Left colon (tissue), 2 donors: ENCODE measurements at places on chromosomes 3 and 15. TPM values are rescaled to one million over a fixed set of nuclear protein-coding genes. Genes with fewer than 3 reads are reported as not detected.
A peak's percentile ranks its signal among the peaks of the same experiment; 100 is the strongest.

The SAMD7 gene
- total RNA-seq = not detected

The OXTR gene
- 0.76 TPM for total RNA-seq

The DNAH12 gene
- total RNA-seq = 0.17 TPM

The GOLGA8M gene
- total RNA-seq = 1.1 TPM

The HYAL3 gene
- 2.8 TPM for total RNA-seq

DNA sequence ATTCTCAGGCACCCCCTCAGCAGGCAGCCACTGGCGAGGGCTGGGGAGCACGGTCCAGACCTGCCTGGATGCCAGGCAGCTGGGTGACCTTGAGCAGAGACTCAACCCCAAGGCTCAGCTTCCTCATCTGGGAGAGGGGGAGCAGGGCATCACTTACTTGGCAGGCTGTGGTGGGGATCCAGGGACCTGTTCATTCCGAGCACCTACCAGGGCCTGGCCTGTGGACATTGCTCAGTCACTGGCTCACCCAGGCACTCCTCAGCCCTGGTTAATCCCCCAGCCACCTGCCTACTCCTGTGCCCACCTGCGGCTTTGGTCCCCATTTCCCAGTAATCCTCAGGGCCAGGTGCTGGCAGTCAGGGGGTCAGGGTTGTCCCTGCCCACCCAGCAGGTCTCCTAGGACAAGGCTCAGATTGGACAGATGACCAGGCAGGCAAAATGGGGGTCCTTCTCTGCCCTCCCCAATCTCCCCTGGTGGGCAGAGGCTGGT lies 9.3 kb upstream of the RPL29 start:
- DNase-seq = no peak

DNA sequence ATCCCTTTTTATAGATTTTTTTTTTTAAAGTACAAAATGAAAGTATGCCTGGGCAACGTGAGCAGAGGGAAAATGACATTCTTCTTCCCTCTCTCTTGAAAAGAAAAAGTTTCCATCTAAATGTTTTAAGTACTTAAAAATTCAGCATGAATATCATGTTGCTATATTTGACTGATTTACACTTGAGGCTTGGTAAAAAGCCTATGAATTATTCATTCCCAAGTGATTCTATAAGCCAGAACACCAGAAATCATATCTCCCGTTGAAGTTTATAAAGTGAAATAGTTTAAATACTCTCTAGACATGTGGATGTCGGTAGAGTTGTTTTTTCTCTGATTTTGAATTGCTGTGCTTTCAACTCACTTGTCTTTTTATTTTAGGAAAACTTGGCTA lies 276.2 kb upstream of the RARB start:
- DNase-seq = no peak

GRCh38 chr3:50365080-50365841 lies 5.9 kb upstream of the TMEM115 start:
- DNase-seq = peak; percentile 95

DNA sequence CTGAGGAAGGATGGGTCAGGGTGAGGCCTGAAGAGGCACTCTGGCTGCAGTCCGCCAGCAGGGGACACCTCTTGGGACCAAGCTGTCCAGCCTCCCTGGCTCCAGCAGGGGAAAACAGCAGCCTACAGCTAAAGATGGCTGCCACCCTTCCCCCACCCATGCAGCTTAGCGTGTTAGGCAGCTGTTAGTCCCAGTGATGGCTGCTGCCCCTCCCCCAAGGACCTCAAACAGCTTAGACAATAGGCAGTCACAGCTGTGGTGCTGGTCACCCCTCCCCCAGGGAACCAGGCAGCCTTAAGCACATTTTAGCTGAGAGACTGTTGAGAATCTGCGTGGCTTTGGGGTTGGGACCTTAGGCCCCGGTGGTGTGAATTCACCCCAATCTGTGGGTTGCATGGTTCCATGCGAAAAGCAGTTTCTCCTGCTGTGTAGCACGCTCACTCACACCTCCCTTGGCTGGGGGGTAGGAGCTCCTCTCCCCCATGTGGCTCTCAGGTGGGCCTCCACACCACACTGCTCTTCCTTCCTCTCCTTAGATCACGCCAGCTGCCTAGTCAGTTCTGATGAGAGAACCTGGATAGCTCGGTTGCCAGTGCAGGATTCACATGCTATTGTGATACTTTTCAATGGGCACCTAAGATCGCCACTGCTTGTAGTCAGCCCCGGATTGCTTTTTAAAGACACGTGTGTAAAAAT lies 140.5 kb upstream of the CADPS start:
- DNase-seq = no peak

- DNase-seq = no peak
Observed at GRCh38 chr3:58766587-58767282, 100.2 kb upstream of the FAM3D start.

- DNase-seq = no peak
Observed at GRCh38 chr3:127070776-127071175, 87.9 kb downstream of the PLXNA1 start.

DNA sequence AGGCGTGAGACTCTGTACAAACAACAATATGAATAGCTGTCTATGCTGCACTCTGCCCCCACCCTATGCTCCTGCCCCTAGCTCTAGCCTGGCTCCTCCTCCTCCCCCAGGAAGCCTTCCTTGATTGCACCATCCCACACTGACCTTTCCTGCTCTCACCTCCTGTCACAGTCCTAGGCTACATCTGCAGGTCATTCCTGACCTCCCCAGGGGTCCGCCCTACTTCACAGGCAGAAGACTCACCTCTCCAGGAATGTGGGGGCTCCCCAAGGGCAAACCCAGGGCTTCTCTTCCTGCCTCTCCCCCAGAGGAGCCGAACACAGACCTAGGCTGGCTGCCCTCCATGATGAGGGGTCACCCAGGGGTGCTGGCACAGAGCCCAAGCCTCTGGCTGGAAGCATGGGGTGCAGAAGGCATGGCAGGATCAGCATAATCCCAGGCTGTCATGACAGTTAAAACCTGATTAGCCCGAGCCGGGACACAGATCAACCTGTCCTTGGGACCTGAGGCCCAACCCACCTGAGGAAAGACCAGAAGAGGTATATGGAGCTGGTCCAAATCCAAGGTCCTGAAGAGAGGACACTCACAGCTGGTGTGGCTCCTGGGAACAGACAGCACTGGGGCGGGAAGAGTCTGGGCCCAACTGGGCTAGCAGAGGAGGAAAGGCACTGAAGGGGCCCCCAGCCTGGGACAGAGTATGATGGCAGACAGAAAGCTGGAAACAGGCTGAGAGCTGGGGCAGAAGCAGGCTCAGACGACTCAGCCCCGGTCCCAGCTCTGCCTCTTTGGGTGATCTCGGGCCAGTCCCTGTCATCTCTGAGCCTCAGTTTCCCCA lies 5.9 kb downstream of the SEMA7A start:
- no peak for DNase-seq

DNA sequence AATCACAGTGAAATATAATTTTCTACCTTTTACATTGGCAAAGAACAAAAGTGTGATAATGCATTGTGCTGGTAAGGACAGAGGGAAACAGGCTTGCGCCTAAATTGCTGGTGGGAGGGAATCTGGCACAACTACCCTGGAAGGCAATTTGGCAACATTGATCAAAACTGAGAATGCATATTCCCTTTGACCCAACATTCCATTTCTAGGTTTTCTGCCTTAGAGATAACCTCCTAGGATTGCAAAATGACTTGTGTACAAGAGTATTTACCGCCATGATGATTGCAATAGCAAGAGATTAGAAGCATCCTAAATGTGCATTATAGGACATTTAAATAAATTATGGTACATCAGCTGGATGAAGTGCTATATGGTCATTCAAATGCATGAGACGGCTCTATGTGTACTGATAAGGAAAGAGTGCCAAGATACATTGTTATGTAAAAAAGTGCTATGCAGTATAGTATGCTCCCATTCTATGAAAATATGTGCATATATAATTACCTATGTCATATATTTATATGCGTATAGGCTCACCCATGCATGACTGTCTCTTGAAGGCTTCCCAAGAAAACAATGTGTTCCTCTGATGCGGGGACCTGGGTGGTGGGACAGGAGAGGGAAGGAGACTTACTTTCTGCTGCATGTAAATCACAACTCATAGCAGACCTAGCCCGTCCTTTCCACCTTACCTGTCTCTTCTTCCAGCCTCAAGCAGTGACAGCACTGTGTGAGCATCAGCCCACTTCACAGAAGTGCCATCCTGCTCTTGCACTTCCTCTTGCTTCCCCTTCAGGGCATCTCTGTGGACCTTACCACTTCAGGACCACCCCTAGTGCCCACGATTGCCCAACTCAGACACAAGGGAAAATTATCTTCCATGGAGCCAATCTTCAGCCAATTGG lies 249.9 kb upstream of the TLE3 start:
- DNase-seq = no peak

DNA sequence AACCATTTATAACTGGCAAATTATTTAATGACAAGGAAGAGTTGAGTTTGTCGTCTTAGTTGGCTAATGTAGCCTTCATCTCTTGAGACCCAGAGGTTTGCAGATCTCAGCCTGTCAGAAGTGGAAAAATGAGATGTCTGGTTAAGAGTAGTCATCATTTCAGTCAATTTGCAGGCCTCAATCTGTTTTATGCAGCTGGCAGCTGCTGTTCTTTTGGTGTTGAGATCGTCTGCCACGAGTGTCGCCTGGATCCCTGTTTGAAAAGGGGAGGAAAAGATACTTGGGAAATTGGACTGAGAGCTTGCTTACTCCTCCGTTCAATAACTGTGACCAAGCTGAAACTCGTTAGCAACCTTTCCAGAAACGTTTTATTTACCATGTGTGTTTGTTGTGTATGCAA lies 2.3 kb downstream of the PHLDB2 start:
- no peak for DNase-seq

DNA sequence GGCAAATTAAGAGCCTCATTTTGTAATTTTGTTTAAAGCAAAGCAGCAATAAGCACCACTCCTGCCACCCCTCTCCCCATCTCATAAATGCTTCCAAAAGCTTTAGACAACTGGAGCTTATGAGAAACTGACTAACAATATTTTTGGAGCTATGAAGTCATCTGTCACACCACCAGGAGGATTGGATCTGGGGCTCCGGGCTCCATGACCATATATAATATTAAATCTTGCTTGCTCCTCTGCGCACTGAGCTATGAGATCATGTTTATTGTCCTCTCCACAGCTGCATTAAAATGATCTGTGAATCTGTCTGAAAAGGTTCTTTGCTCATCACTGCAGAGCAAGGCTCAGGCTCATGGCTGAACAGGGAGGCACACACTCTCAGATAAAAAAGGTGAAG lies 323.7 kb downstream of the ZNF621 start:
- no peak for DNase-seq

DNA sequence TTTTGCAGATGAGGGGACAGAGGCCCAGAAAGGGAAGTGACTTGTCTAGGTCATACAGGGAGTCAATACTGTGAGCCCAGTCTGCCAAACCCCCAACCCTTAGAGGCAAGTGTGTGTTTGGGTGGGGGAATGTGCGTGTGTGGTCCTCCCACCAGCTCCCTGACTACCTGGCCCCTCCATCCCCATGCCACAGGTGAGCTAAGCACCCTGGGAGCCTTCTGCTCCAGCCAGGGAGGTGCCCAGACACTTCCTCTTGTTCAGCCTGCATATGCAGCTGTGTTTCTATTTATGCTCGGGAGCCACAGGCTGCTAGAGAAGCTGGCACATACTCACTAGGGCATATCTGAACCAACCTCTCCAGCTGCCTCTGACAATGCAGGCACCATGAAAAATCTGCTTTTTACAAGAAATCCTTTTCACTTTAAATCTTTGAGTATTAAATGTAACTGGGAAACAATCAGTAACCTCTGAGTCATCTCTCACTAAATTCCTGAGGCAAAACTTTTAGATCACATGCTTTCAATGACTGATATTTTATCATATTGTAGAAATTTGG lies 20.7 kb downstream of the TBC1D2B start:
- DNase-seq = no peak

- DNase-seq = no peak
Observed at GRCh38 chr3:46953234-46954010, 23.1 kb downstream of the CCDC12 start.

DNA sequence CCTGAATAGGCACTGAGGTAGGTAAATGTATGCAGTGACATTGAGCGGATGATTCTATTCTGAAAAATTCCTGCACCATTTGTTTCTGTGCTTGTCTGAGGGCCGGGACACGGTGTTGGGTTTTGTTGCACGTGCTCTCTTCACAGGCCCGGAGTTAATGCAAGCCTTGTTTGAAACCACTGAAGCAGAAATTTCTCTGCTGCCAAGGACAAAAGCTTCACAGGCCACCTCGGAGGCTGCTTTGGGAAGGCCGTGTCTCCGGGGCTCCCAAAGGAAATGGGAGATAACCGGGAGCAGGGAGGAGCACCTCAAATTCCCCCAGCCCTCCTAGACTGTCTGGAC lies 179.4 kb downstream of the OPA1 start:
- DNase-seq = no peak

GRCh38 chr3:140438736-140439470 lies 239.0 kb upstream of the TRIM42 start:
- DNase-seq = no peak

DNA sequence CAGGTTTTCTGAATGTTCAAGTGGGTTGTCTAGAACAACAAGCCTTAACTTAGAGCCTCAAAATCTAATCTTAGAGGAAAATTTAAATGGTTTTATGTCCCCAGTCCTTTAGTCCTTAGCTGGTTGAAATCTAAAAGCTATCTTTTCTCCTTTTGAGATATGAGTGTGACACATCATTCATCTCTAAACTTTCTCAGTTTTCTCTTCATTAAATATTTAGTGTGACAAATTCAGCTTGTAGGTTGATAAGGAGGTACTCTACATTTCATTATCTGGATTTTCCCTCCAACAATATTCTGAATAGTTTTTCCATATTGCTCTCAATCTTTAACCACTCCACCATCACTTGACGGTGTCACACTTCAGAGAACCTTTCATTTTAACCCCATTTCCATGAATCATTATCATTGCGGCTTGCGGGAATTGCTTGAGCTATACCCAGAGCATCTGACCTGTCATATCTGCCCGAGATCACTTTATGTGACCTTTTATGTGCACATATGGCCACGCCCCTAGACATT lies 16.1 kb upstream of the ATP8B4 start:
- DNase-seq = no peak

DNA sequence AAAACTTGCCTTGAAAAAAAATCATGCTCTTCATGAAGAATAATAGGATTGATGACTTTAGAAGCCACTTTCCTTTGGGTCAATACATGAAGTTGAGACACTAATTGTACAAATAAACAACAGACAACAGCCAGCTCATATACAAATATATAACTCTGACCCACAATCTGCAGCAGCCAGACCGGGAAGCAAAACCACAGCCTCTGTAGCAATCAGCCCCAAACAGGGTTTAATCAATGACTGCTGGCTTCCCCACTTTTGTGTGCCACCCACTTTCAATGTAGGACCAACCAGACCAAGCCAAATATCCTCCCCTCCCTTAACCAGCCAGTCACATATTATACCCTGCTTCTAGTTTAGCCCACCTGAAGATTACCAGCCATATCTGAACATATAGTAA lies 39.0 kb downstream of the IFT57 start:
- DNase-seq = no peak
